ENCODE measurements at places on chromosomes 1 and 21. TPM values are rescaled to one million over a fixed set of nuclear protein-coding genes. Genes with fewer than 3 reads are reported as not detected.

The OR10Z1 gene
- total RNA-seq = not detected

The S100A7A gene
- not detected for total RNA-seq

The LCE2C gene
- not detected for total RNA-seq

The ZNF692 gene
- 84.3 TPM for total RNA-seq

The CENPF gene
- total RNA-seq = 1.3 TPM

The SPRR2A gene
- total RNA-seq = not detected

The CRP gene
- 0.33 TPM for total RNA-seq

The PLA2G2E gene
- not detected for total RNA-seq

The FCER1A gene
- total RNA-seq = 0.66 TPM

The SPATA1 gene
- 0.16 TPM for total RNA-seq

The SPAG17 gene
- total RNA-seq = 5.9 TPM

The GPX7 gene
- 24.7 TPM for total RNA-seq

The DYNLT5 gene
- total RNA-seq = 0.33 TPM

The TRAF3IP3 gene
- 4.4 TPM for total RNA-seq

The FLG gene
- not detected for total RNA-seq

The HSF2BP gene
- 1.3 TPM for total RNA-seq

The CLIC6 gene
- 10.0 TPM for total RNA-seq
